CD4-positive, alpha-beta T cell treated with Interleukin-2 at 100 ng/mL for 4 hours (primary cell): ENCODE measurements at places on chromosomes 6 and 20.

DNA sequence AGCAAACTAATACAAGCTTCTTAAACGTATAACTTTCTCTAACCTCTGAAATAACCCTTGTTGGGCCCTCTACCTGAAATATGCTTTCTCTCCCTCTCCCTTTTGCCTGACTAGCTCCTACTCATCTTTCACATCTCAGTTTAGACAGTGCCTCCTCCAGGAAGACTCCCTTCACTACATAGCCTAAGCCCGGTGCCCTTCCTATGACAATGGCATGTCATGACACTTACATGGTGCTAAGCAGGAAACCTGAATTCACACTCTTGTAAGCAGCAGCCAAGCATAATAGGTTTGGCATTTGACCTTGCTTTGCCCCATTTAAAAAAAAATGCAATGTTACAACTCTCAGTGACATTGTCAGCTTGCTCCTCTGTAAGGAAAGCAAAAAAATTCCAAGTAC lies 33.1 kb upstream of the FBXL4 start:
- DNase-seq: no peak

DNA sequence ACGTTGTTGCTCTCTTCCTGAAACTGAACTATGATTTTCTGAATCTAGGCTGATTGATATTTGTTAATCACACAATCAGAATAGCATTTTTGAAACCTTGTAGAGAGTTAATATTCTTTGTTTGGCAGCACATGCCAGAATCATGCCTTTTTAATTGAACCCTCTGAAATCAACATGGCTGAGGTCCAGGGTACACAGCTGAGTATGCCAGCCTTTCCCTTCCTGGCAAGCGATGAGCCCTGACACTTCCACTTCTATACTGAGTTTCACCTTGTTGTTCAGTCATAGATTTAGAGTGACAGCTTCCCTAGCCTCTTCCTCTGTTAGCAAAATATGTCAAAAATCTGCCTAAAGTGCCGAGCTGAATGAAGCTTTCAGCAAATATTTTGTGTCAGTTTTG lies 6.8 kb downstream of the HDDC2 start:
- DNase-seq: no peak

GRCh38 chr6:156780962-156781853 lies 4.0 kb downstream of the ARID1B start:
- peak; percentile 24 for DNase-seq

- no peak for DNase-seq
Measured at GRCh38 chr6:5058254-5058653, 26.9 kb upstream of the PPP1R3G start.

DNA sequence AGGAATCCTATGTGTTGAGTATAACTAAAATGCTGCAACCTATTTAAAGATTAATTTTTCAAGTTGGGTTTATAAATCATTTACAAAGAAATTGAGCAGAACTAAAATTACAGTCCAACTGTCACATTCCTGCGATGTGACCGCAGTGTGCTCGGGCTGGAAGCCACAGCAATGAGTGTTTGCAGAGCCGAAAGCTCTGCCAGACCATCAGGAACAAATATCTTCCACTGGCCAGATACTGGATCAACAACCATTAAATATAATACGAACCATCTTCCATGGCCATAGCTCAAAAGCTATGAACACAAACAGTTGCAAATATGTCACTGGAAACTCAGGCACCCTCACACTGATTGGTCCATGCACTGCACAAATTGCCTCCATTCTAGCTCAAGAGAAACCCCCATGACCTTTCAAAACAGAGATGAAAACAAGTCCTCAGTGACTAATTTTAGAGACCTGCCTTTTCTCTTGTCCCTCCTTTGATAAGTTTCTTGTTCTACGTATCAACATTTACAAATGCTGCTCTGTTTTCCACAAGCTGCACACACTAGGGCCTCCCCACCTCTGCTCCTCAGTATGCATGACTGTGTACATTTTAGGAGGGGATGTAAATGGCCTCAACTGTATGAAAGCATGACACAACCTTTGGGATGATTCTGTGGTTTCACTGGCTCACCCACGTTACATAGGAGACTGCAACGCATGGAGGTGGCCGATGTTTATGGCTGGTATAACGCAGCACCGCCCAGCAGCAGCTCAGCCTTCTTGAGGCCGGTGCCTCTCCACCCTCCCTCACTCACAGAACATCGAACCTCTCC lies 171.7 kb downstream of the WDR27 start:
- no peak for DNase-seq

DNA sequence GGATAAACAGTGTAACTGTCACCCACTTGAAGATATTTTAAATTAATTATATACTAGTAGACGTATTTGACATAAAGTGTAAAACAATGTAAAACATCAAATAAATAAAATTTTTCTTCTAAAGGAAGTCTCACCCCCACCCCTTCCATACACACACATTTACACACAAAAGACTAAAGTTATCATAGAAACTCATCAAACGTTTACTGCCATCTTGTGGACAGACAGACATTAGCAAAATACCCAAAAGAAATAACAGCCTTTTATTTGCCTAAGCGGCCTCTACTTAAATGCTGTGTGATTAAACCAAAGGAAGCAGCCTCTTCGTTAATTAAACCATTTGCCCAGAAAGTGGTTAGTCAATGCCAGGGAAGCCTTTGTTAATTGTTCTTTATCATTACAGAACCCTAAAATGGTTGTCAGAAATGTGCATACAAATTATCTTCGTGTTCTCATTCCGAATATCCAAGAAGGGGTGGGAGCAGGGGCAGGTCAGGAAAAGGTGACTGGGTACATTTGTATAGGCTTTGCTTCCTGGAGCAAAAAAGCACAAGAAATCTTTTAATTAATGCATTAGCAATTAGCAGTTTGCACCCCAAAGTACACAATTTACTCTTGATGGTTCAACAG lies 176.2 kb upstream of the SASH1 start:
- DNase-seq: peak; percentile 30

DNA sequence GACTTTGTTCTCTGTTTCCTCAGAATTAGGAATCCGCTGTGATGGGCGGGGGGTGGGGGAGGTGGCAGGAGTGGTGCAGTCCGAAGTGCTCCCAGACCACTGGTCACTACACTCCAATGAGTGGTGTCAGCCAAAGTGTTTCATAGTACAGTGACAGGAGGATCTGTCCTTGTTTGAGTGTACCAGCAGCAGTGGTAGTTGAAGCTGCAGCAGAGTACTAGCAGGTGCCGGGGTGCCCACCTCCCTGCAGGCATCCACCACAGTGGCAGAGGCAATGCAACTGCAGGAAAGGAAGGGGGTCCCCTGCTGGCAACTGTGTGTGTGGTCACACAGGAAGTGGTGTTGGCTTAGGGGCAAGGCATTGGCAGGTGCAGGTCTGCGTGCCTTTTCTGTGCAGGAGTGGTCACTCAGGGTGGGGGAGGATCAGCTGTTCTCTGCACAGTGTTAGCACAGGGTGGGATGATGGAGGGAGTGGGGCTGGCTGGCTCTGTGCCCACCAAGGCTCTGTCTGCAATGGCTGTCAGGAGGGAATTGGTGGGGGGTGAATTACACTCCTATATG lies 9.7 kb downstream of the HLA-DOB start:
- no peak for DNase-seq

DNA sequence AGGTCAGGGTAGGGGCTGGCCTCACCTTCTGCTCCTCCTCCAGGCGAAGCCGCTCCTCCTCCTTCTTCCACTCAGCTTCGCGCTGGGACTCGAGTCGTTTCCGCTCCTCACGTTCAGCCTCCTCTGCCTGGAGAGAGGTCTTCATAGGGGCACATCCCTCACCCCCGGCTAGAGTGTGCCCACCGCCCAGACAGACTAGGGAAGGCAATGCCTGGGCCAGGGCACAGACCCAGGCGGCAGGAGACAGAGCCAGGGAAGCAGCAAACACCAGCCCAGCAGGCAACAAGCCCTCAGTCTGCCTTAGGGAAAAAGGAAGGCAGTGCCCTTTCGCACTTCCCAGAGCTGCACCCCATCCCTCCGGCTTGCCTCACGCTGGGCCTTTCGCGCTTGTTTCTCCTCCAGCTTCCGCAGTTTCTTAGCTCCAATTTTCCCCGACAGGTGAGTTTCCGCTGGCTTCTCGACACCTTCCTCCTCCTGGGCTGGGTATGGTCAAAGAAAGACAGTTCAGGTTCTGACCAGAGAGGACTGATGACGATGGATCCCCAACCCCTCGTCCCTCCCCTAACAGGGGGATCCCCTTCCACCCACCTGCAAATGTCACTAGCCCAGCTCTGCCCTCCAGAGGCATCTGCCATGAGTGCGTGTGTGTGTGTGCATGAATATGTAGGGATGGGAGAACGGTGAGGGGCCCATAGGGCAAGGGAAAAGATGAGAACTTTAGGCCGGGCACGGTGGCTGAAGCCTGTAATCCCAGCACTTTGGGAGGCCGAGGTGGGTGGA lies 4.3 kb downstream of the DDRGK1 start:
- no peak for DNase-seq
